ENCODE measurements at places on chromosomes 2 and 18. TPM values are rescaled to one million over a fixed set of nuclear protein-coding genes. Genes with fewer than 3 reads are reported as not detected.

DNA sequence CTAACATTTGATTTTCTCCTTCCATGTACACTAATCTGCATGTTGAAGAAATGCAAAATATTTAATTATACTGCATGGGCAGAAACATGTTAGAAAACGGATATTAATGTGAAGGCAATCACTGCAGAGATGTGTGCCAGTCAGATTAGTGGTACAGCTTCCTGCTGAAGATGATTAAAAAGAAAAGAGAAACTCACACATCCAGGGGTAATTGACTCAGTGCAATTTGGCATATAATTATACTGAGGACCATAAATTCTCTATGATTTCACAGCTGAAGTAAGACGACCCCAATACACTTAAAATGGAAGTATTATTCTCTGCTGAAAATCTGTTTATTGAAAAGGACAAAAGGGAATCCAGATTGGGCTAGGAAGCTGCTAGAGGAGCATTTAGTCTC is 243.4 kb downstream of the TGIF1 start:
- DNase-seq, result no peak

DNA sequence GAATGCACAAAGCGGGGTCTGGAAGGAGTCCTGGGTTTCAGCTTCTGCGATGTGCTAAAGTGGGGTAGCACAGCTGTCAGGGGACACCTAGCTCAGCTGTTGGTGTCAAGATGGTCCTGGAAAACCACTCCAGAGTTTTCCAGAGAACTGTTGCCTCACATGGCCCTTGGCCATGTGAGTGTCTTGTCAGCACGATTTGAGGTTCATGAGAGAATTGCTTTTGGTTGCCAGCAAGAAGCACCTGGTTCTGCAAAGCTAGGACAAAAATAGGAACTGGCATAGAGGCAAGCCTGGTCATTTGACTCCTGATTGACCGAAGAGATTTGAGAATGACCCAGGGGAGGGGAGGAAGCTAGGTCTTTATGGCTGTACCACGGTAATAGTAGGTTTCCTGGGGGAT is 50.4 kb upstream of the CTLA4 start:
- no peak for DNase-seq

Gene CKAP2L
- polyA plus RNA-seq, result 12.8 TPM

Gene NAT8
- 27.5 TPM for polyA plus RNA-seq

Data from right renal cortex interstitium (tissue), 3 donors.